Activated naive CD8-positive, alpha-beta T cell treated with anti-CD3 and anti-CD28 coated beads, Interleukin-2, amount 10 ng/mL, durations not matched to agents 7 days and 5 days (primary cell): ENCODE measurements at places on chromosomes 2 and 18. TPM values are rescaled to one million over a fixed set of nuclear protein-coding genes. Genes with fewer than 3 reads are reported as not detected.

DNA sequence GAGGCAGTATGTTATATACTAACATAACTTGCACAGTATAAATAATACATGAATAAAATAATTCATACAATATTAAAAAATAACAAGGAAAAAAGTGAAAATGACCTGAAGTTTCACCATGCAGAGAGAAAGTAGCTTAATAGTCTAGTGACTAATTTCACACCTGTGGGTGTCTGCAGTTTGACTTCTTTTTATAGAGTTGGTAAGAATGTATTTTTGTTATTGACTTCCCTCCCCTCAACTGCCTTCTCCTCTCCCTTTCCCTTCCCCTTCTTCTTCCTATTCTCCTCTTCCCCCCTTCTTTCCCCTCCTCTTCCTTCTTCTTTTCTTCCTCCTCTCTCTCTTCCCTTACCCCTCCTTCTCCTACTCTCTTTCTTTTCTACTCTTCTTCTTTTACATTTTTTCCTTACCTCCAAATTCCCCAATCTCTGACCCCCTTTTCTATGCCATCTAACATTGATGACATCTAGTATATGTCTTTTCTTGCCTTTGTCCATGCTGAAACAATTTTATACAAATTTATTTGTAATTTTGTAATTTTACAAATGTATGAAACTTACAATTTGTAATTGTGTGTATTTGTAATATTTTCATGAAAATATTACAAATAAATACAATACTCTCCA, 3.1 kb downstream of the DNAH6 start:
- peaks cover 3% of the 10 kb centered on the region for H3K27me3 ChIP-seq
- H3K27ac ChIP-seq = no peak overlapping the region
- peaks cover 15% of the 10 kb centered on the region for H3K4me1 ChIP-seq
- H3K4me3 ChIP-seq = no peak overlapping the region

GRCh38 chr2:66171530-66171929, 263.4 kb upstream of the MEIS1 start:
- H3K27me3 ChIP-seq = no peaks in the 10 kb centered on the region
- no peaks in the 10 kb centered on the region for H3K36me3 ChIP-seq
- no peak overlapping the region for H3K4me3 ChIP-seq
- H3K27ac ChIP-seq = no peak overlapping the region

CPO gene
- total RNA-seq = not detected

FSIP2 gene
- 0.36 TPM for total RNA-seq

CYS1 gene
- 0.11 TPM for total RNA-seq

NEURL3 gene
- not detected for total RNA-seq

EGR4 gene
- not detected for total RNA-seq

TMEM178A gene
- total RNA-seq = 0.23 TPM
